ENCODE measurements at places on chromosomes 6 and 20. TPM values are rescaled to one million over a fixed set of nuclear protein-coding genes. Genes with fewer than 3 reads are reported as not detected.

DNA sequence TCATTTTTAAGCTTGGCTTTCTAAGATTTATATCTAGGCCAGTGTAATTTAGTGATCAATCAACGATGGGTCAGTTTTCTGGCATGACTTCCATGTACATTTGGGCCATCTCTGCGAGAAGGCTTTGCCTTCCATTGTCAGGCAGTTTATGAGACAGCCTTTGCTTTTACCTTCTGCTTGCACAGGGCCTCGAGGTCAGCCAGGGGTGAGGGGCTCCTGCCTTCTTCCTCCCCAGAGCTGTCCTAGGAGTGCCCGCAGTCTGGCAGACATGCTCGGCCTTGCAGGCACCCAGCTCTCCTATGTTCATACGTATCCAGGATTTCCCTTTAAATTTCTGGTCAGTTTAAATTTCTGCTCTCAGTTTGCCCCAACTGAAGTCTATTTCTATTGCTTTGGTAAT lies 367.2 kb downstream of the SMOC2 start:
- no peaks in the 10 kb centered on the region for H3K4me1 ChIP-seq
- no peaks in the 10 kb centered on the region for H3K27me3 ChIP-seq
- no peak for DNase-seq

GRCh38 chr20:57468523-57469417 lies 56.2 kb downstream of the CTCFL start:
- peaks cover 3% of the 10 kb centered on the region for H3K27me3 ChIP-seq
- H3K27ac ChIP-seq = no peak overlapping the region
- no peak for DNase-seq

RPL10A gene
- 1,163 TPM for total RNA-seq

EPB41L1 gene
- 0.28 TPM for total RNA-seq

TGM3 gene
- not detected for total RNA-seq

GPLD1 gene
- 0.42 TPM for total RNA-seq

CDH26 gene
- total RNA-seq = 1.5 TPM

SYS1 gene
- 19.6 TPM for total RNA-seq
